ENCODE measurements at places on chromosomes 4 and X.

DNA sequence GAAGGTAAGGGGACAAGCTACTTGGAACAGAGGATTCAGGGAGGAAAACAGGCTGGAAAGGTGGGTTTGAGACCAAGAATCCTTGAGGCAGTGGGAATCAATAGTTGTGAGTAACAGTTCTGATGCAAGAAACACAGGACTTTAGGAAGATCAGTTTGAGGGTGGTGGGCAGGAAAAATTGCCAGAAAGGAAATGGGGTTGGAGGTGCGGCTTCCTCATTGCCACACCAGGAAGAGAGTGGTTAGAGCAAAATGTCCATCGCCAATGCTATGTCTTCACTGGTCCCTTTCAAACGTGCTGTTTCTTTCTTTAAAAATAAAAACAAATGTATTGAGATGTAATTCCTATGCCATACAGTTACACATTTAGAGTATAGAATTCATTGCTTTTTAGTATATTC is 57.1 kb upstream of the NOCT start:
- DNase-seq = no peak

GRCh38 chr4:110062166-110062565 is 136.2 kb downstream of the ELOVL6 start:
- DNase-seq = no peak

DNA sequence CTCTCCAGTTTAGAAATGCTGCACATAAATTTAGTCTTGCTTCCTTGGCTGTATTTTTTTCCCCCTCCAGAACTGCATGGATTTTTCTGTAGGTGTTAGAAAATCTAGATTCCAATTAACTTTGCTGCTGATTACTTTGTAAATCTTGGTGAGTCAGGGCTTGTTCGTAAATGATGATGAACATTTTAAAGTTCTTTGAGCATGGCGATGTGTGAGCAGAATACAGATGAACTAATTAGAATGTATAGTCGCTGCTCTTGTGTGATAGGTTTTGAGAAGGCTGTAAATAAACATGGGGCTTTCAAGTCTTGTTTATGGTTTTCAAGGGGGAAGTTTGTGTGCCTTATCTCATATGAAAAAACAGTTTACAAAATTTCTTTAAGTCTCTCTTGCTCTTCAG is 23.3 kb downstream of the LIMCH1 start:
- DNase-seq = no peak

DNA sequence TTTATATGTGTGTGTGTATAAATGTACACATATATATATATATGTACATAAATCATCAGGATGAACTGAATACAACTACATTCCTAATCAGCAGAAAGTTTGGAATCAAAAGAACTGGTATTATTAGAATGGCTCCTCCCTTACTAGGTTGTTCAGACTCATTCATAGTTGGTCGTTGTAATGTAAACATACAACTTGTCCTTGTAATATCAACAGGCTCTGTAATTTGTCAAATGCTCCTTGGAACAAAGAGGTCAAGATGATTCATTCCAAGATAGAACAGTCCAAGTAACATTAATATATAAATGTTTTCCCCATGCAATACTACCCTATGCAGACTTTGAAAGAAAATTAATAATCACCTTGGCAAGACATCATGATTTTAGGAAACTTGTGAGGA is 351.4 kb upstream of the SMIM31 start:
- no peak for DNase-seq

DNA sequence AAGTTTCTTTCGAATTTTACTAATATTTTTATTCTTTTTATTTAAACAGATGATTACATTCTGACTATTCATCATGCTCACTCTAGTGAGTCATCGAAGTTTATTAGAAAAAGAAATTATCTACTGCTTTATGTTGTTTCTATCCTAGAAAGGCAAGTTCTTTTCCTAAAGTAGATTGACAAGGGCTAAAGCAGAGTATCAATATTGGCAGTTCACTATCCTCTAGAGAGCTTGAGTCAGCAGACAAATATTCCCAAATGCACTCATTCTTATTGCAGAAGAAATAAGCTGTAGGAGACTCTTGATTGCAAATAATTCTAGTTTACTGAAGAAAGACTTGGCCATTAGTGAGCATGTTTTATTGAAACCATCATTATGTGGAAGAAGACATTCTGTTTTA is 911.8 kb downstream of the CENPC start:
- DNase-seq = no peak

DNA sequence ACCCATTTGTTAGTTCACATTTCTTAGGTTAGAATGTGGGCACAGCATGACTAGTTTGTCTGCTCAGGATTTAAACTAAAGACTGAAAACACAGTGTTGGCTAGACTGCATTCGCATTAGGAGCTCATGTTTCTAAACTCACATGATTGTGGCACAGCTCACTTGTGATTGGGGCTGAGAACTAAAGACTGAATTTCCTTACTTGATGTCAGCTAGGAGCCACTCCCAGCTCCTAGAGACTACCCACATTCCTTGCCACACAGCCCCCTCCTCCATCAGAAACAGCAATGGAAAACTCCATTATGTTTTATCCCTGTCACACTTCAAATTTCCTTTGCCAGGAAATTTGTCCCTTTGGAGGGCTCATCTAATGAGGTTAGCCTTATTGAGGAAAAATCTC is 170.2 kb upstream of the NUDT6 start:
- no peak for DNase-seq

- no peak for DNase-seq
Measured at GRCh38 chr4:48954314-48954713, 31.8 kb upstream of the CWH43 start.

DNA sequence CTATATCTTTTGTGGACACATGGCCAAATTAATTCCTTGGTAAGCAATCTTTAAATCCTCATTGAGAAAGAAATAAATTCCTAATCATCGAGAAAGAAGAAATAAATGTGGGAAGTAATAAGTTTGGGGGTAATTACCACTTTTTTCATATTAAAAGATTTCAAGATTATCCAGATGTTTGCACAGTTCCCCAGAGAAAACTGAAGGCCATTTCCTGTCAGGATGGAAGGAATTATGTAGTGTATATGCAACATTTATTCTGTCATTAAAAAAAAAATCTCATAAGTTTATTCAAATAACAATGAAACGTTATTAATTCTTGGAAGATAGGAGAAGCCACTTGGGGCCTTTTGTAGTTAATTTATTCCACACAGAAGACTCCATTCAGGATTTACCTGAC is 385.6 kb upstream of the NR3C2 start:
- no peak for DNase-seq

GRCh38 chrX:131289527-131289926 is 421 bp upstream of the IGSF1 start:
- no peak for DNase-seq

DNA sequence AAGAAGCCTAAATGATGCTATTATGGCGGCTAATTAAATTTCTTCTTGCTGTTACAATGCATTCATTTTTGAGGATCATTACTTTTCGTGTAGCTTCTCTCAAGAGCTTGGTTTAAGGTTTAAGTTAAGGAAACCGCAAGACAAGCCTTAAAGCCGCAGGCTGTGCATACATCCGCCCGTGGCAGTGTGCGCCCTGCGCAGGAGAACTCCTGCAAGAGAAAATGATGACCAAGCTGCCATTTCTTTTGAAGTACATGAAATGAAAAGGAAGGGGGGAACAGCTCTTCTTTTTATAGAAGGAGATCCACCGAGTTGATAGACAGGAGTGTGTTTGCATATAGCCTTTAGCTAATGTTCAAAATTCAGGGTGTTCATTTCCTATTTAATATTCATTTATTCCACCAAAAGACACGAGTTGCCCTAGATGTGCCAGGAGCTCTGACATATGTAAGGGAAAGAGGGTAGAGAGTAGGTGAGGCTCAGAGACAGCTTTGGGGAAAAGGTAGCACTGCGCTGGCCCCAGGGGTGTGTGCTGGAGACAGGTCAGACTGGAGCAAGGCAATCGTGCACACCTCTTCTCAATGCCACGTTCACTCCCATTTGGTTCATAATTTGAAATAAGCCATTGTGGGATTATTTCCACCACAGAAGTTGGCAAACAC is 112.1 kb upstream of the LDB2 start:
- no peak for DNase-seq

GRCh38 chrX:120456973-120457372 is 12.1 kb downstream of the LAMP2 start:
- no peak for DNase-seq

DNA sequence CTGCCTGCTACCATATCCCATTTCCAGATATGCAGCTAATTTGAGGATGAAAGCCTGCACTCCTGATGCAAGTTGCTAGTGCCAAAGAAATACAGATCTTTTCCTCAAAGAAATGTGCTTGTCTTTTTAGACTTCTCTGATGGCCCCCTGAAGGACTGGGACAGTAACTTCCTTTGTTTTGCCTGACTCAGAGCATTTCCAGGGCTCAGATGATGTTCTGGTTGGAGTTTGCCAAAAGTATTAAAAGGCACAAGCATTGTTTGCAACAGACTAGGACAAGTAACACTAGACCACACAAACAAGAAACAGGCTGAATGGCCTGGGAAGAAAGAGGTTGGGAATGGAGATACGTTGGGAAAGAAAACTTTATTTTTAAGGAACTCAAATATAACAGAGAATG is 175.2 kb downstream of the IL13RA2 start:
- no peak for DNase-seq

GRCh38 chr4:100790836-100791615 is 273.2 kb upstream of the EMCN start:
- no peak for DNase-seq

Measured in stimulated activated naive CD4-positive, alpha-beta T cell treated with Interleukin-2 at 50 U/mL for 16 hours (primary cell).